ENCODE measurements at places on chromosomes 11 and 22.

GRCh38 chr22:44261861-44262595 is 50.7 kb downstream of the SHISAL1 start:
- DNase-seq = no peak

GRCh38 chr11:29629286-29629685 is 387.5 kb downstream of the KCNA4 start:
- no peak for DNase-seq

- no peak for DNase-seq
These were observed 1153.0 kb upstream of the TENM4 start for GRCh38 chr11:80593648-80594374.

DNA sequence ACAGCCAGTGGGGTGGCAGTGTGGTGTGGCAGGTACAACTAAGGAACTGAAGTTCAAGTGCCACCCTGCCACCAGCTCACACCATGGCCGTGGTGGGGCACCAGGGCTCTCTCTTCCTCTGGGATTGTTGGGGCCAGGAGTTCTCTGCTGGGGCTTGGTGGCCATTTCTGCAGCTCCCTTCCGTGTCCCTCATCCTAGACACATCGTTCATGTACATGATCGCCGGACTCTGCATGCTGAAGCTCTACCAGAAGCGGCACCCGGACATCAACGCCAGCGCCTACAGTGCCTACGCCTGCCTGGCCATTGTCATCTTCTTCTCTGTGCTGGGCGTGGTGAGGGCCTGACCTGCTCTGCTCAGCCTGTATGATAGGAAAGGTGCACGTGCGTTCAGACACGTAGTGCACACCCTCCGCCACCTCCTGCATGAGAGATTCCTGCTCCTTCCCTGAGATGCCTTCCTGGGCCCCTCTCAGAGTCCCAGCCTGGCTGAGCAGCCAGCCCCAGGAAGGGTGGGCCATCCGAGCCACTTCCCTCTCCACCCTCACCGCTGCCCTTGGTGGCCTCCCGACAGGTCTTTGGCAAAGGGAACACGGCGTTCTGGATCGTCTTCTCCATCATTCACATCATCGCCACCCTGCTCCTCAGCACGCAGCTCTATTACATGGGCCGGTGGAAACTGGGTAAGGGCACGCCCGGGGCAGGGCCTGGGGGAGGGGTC is 7.3 kb upstream of the TAGLN start:
- no peak for DNase-seq

GRCh38 chr11:127939000-127939399 is 648.4 kb downstream of the ETS1 start:
- no peak for DNase-seq

- DNase-seq = no peak
These were observed 1.1 kb upstream of the PYGM start for GRCh38 chr11:64760759-64761420.

- DNase-seq = no peak
These were observed 157.7 kb downstream of the MAML2 start for GRCh38 chr11:96185220-96185768.

- peak; percentile 72 for DNase-seq
These were observed 135.1 kb downstream of the BCR start for GRCh38 chr22:23315341-23315917.

DNA sequence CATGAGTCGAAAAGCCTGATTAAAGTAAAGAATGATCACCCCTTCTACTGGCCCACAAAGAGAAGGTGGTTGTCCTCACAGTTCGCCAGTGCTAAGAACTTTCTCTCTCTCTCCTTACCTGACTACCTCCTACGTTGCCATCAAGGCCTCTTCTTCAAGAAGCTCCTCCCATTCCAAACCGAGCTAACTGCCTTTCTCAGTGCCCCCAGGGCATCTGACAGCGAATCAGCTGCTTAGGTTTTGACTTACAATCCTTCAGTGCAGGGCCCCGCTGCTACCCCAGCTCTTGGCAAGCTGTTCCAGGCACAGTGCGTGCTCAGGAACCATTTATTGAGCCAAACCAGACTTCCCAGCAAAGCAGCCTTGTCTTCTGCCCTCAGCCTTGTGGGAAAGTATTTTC is 5.8 kb downstream of the VSTM5 start:
- no peak for DNase-seq

GRCh38 chr22:46815132-46815531 is 52.7 kb downstream of the TBC1D22A start:
- DNase-seq = no peak

- DNase-seq = no peak
These were observed 257.8 kb upstream of the B3GAT1 start for GRCh38 chr11:134669796-134670195.

- no peak for DNase-seq
These were observed 1558.9 kb downstream of the FAM181B start for GRCh38 chr11:81174646-81175330.

DNA sequence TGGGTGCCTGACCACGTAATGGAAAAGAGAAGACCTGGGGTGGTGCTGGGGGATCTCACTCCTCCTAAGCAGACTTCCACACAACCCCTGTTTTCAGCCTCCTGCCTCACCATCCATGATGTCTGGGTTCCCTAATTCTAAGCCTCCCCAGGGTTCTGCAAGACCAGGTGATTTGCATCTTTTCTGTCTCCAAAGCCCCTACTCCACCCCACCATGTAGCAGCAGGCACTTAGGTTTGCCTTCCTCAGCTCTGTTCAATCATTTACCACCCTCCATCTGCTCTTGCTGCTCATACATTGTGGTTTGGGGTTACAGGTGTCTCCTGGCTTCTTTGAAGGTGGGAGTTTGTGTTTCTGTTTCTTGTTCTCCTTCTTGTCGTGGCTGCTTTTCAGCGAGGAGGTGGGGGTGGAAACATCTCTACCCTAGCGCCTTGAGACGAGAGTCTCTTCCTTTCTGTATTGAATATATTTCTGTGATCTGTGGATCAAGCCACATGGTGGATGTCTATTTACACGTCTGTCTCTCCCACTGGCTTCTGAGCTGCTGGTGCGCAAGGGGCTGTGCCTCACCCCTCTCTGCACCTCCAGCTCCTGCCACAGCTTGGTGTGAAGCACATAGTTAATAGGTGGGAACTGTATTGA is 6.6 kb upstream of the SSTR3 start:
- DNase-seq = peak; percentile 75

DNA sequence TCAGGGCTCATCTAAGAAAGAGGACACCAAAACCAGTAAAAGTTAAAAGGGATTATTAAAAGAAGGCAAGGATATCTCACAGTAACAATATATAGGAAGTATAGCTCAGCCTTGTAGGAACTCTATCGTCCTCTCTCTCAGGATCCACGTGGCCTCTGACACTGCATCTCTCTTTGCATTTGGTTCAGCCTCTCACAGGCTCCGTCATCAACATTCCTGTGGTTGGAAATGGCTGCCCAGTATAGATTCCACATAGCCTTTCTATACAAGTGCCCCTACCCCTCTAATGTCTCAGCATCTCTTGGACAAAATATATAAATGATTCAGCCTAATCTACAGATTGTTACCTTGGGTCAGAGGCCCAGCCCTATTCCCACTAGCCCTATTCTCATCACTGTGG is 101.3 kb upstream of the DBX1 start:
- DNase-seq = no peak

- no peak for DNase-seq
These were observed 42.2 kb upstream of the CCDC134 start for GRCh38 chr22:41758231-41758630.

- DNase-seq = no peak
These were observed 61.7 kb upstream of the FGF3 start for GRCh38 chr11:69880826-69881445.

- DNase-seq = no peak
These were observed 11.7 kb upstream of the UCP3 start for GRCh38 chr11:74020539-74020938.

- no peak for DNase-seq
These were observed 293.8 kb downstream of the BUD13 start for GRCh38 chr11:116478669-116479668.

GRCh38 chr11:18527512-18527911 is 770 bp upstream of the TSG101 start:
- no peak for DNase-seq

DNA sequence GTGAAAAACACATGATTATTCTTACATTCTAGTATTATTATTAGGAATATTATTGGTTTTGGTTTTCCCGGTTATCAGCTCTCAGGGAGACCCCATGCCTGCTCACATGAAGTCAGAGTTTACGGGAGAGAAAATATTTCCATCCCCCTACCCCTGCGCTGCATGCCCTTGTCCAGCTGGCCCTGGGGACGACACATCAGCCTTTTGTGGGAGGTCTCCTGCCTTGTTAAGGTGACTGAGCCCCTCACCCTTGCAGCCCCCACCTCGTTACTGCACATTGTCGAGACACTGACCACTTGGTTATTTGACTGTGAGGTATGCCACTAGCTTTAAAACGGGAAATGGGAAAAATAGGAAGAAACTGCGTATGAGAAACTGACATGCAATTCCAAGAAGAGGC is 63.0 kb downstream of the PARVG start:
- DNase-seq = no peak

GRCh38 chr11:33773987-33774735 is at the start of gene FBXO3:
Gene FBXO3, minus strand, starts transcription at chr11:33774520. Its CDS starts 23 bp downstream, at chr11:33774497.
- peak; percentile 80 for DNase-seq

DNA sequence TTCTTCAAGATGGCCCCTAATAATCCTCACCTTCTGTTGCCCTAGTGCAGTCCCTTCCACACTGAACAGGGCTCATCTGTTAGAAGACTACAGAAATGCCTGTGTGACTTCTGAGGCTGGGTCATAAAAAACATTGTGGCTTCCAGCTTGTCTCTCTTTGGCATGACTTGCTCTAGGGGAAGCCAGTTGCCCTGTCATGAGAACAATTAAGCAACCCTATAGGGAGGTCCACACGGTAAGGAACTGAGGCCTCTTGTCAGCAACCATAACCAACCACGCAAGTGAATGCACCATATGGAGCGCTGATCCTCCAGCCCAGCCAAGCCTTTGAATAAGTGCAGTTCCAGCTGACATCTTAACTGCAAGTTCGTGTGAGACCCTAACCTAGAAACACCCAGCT is 2.6 kb downstream of the LIPT2 start:
- DNase-seq = no peak

GRCh38 chr11:17313349-17314231 is 37.1 kb downstream of the NUCB2 start:
- no peak for DNase-seq

DNA sequence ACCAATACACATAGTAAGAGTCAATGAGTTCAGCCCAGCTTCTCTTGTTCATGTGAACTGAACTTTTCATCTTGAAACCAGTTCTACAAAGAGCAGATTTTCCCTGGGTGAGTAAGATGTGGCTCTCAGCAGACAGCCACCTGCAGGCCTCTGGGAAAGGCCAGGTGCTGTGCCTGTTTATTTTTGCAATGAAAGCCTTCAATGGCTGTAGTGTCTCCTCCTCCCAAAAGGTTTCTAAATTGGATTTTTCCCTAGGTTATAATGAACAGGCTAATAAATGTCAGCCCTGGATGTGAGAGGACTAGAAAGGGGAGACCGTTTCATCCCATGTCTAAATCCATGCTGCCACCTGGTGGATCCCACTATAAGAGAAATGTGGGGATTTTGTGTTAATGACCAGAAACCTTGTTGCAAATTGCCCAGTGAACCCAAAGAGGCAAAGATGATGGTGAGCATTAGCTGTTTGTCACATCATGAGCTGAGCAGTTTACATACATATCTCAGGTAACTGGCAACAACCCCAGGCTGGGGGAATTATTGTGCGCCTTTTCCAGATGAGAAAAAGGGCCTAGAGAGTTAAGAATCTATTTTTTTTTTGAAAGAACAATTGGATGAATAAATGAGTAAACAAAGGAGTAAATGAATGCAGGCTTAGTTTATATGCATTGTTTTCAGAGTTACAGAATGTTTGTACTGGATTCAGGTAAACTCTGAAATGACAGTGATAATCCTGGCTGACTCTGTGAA is 12.7 kb downstream of the C11orf91 start:
- no peak for DNase-seq

- DNase-seq = peak; percentile 60
These were observed 112.1 kb upstream of the DRD2 start for GRCh38 chr11:113587308-113587739.

DNA sequence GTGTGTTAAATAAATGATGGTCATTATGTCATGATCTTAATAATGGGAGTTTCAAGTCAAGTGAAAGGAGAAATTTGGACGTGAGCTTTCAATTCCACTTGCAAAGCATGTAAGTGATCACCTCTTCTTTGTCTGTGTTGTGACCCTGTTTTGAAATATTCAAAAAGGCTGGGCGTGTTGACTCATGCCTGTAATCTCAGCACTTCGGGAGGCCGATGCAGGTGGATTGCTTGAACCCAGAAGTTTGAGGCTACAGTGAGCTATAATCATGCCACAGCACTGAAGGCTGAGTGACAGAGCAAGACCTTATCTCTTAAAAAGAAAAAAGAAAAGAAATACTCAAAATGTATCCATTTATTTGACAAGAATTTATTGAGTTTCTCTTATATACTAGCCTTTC is 32.9 kb upstream of the EED start:
- no peak for DNase-seq

GRCh38 chr11:12174477-12175143 is 64.2 kb downstream of the MICAL2 start:
- peak; percentile 31 for DNase-seq

- DNase-seq = no peak
These were observed 48.4 kb downstream of the DDX10 start for GRCh38 chr11:108713076-108713790.

GRCh38 chr22:23655891-23656475 is 23.9 kb upstream of the DRICH1 start:
- no peak for DNase-seq

- DNase-seq = no peak
These were observed 7.8 kb upstream of the CD248 start for GRCh38 chr11:66324664-66325063.

GRCh38 chr11:3134218-3134621 is 30.9 kb downstream of the OSBPL5 start:
- no peak for DNase-seq

GRCh38 chr11:117750357-117750756 is 46.7 kb downstream of the DSCAML1 start:
- no peak for DNase-seq

DNA sequence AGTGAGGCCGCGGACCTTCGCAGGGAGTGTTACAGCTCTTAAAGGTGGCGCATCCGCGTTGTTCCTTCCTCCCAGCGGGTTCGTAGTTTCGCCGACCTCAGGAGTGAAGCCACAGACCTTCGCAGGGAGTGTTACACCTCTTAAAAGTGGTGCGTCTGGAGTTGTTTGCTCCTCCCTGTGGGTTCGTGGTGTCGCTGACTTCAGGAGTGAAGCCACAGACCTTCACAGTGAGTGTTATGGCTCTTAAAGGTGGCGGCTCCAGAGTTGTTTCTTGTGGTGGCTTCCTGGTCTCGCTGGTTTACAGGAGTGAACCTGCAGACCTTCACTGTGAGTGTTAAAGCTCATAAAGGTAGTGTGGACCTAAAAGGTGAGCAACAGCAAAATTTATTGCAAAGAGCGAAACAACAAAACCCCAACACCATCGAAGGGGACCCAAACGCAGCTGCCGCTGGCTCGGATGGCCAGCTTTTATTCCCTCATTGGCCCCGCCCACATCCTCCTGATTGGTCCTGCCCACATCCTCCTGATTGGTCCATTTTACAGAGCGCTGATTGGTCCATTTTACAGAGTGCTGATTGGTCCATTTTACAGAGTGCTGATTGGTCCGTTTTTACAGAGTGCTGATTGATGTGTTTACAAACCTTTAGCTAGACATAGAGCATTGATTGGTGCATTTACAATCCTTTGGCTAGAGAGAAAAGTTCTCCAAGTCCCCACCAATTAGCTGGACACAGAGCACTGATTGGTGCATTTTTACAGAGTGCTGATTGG is 1.2 kb upstream of the TMEM45B start:
- DNase-seq = peak; percentile 82

- DNase-seq = no peak
These were observed 55.8 kb upstream of the SLC25A1 start for GRCh38 chr22:19234126-19234896.

GRCh38 chr22:35785181-35785923 is 67.7 kb downstream of the APOL5 start:
- no peak for DNase-seq

GRCh38 chr11:833114-833791 is 501 bp downstream of the CD151 start:
- peak; percentile 62 for DNase-seq
